GM06990 (cell line): ENCODE measurements at places on chromosomes 2 and 18.

DNA sequence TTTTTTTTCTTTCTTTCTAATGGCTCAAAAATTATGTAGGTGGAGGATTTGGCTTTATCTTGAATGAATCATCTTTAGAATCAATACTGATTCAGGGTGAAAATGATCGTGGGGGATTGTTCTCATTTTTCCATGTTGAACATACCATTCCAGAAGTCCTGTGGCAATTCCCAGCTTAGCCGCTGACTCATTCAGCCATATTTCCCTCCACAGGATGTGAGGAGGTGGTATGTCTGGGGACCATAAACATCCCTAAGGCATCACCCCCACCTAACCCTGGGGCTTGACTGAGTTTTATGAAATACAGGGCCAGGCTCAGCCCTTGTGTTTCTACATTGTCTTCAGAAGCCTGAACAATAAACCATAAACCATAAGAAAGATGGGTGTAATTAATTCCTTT, 92.7 kb upstream of the FN1 start:
- no peak for DNase-seq

GRCh38 chr2:230885463-230886130, 20.9 kb downstream of the ITM2C start:
- DNase-seq = no peak

- peak; percentile 42 for DNase-seq
Observed at GRCh38 chr2:73451263-73451972, 65.8 kb downstream of the ALMS1 start.

DNA sequence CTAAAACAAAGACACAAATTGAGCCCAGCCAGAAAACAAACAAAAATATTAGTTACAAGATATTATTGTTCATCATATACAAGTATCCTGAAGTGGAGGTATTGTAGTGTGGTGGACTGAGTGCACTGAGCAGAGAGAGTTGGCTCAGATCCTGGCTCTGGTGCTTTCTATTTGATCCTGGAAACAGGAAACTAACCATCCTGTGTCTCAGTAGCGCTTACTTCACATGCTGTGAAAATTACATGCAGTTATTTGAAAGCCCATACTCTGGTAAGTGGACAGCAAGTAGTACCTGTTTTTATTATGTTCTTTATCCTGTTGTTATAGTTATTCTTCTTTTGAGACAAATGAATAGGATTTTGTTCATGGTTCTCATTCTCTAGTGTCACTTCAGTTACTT, 84.3 kb upstream of the CRIM1 start:
- DNase-seq = no peak

DNA sequence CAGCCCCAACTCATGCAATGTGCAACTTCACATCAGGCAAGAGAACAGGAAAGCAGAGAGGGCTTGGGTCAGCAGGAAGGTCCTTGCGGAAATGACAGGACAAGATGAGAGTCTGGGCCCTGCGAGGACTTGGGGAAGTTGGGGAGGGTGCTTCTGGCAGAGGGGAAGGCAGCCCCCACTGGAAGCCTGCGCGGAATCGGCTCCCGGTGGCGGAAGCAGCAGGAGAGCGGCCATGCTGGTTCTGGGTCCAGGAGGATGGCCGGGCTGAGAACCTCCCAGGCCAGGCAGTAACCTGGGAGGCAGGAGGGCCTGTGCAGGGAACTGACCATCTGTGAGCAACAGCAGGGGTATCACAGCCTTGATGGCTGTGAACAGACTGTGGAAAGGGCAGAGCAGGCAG, 112.9 kb downstream of the MBP start:
- no peak for DNase-seq
